AG10803 (cell line): ENCODE measurements at places on chromosomes 11 and 22.

DNA sequence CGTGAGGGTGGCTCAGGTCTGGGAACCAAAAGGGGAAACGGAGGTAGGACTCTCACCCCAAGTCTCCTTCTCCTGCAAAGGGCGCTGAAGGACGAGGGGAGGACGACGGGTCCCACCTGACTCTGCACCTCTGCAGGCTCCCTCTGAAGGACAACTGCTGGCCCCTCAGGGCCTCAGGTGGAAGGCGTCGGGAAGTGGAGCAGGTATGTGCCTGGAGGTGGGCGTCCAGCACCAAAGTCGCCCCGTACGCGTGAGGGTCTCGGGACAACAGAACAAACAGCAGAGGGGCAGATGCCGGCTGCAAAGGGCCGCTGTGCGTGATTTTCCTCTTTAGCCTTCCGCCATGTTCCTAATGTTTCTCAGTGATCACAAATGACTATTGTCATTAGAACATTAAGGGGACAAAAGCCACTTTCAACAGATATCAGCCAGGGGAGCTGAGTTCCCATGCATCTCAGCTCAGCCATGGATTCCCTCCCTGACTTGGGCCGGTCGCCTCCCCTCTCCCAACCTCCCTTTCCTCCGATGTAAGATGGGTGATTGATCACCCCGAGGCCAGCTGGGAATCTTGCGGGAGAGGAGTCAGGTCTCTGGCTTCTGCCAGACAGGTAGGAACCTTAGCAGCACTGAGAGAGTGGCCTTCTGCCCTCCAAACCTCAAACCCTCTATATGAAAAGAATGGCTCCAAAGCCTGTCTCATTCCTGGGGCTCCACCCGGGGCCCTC is 836 bp downstream of the SLC16A8 start:
- no peak for DNase-seq

DNA sequence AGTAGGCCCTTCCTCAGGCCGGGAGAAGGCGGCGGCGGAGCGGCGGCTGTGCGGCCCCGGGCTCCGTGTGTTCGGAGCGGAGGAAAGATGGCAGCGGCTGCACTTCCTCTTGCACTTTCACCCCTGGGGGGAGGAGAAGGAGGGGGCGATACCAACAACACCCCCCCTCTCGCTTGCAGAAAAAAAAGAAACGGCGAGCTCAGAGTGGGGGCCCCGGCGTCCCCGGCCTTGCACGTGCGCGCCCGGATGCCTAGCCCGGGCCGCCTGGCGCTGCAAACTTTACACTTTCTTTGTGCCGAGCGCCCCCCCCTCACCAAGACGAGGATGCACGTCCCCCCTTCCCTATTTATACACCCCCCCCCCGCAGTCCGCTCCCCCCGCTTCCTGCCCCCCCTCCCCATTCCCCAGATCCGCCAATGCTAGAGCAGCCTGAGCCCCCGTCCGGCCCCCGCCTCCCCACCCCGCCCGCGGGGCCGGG is at the start of gene PATZ1:
Gene PATZ1, minus strand, starts transcription at position 92 of the 478 bp plus-strand sequence. CDS start 744 bp downstream, outside the sequence.
- peak; percentile 71 for DNase-seq

GRCh38 chr22:46088541-46089311 is 61.6 kb upstream of the PPARA start:
- peak; percentile 87 for DNase-seq

DNA sequence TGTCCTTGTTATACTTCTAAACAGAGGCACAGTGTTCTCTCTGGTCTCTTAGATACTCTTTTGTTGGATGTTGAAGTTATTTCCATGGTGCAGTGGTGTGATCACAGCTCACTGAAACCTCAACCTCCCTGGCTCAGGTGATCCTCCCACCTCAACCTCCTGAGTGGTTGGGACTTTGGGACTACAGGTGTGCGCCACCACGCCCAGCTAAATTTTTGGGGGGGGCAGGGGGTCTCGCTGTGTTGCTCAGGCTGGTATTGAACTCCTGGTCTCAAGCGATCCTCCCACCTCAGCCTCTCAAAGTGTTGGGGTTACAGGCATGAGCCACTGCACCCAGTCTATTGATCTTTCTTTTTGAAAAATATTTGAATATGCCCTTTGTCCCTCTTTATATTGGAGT is 14.9 kb downstream of the ZNF74 start:
- no peak for DNase-seq

DNA sequence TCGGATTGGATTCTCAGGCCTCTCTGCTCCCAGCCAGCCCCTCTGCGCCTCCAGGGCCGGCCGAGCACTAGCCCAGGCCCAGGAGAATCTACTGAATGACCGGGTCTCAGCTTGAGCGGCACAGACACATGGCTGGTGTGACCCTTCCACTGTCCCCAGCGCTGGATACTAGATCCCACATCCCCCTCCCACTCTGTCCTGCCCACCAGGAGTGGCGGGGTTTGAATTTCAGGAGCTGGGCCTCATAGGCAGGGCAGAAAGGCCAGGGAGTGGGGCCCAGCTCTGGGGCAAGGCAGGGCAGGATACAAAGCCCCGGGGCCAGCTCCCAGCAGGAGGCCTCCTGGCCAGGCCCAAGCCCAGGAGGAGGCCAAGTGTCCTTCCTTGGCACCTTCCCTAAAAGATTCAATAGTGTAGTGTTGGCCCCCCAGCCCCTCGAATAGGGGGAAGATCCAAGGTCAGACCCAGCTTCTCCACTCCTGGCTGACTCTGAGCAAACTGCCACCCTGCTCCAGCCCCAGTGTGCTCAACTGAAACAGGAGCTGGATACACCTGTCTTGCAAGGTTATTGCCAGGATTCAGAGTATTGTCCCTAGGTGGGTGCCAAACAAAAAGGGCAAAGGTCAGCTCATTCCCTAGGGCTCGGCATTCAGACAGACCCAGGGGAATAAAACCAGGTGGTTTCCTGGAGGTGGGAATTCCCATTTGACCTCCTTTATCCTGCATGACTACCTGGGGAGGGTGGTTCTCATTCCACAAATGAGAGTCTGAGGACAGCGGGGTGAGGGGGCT is 22.5 kb upstream of the TCF20 start:
- DNase-seq: no peak

DNA sequence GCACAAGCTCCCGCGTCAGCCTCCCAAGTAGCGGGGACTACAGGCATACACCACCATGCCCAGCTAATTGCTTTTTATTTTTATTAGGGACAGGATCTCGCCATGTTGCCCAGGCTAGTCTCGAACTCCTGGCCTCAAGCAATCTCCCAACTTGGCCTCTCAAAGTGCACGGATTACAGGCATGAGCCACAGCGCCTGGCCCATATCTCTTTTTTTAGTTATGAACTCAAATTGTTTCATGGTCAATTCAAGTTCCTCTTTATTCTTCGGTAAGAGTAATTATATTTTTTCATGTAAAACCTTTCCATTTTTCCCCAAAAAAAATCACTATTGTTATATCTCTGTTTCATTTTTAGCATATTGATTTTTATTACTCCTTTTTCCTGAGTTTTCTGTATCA is 25.5 kb downstream of the FCHSD2 start:
- no peak for DNase-seq

GRCh38 chr11:126790550-126791081 is 210.0 kb downstream of the KIRREL3 start:
- peak; percentile 94 for DNase-seq

DNA sequence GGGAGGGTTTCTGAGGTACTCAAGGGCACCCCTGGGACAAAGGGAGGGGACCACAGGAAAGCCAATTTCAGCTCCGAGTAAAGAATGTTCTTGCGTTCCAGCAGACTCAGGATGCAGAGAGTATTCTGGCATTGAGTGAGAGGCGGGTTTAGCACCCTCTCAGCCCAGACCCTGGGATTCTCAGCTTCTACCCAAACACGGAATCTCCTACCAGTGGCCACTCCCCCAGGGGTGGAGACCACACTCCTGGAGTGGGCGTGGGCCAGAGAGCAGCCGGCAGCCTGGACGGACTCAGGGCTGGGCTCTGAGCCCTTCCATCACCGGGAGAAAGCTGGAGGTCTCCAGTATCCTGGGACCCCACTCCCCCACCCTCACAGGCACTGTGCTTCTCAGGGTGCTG is 26.1 kb upstream of the TTLL12 start:
- no peak for DNase-seq
